ENCODE measurements at places on chromosomes 2 and 18.

DNA sequence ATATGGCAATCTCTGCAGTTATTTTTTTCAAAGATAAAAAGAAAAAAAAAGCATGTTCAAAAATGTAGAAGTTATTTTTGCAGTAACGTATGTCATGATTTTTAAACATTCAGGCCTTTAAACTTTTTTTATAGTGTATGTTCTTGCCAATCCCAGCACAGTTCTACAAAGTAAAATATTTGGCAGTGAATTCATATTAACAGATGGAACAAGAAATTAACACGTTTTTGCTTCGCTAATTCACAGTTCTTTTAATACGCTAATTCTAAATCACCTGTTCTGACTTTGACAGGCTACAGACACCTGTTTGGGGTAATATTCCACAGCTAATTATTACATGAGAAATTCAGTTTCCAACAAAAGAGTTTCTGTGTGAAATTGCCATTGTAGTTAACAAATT lies 183.2 kb downstream of the ARHGAP15 start:
- DNase-seq, result no peak

GRCh38 chr2:102245266-102246151 lies 58.7 kb downstream of the IL1RL2 start:
- no peak for DNase-seq

- no peak for DNase-seq
These were observed 522.6 kb downstream of the CMPK2 start for GRCh38 chr2:6343076-6343475.

GRCh38 chr18:63161761-63162195 lies 157.8 kb downstream of the BCL2 start:
- DNase-seq, result peak; percentile 93

GRCh38 chr2:237192881-237193280 lies 107.2 kb downstream of the COPS8 start:
- DNase-seq, result no peak

DNA sequence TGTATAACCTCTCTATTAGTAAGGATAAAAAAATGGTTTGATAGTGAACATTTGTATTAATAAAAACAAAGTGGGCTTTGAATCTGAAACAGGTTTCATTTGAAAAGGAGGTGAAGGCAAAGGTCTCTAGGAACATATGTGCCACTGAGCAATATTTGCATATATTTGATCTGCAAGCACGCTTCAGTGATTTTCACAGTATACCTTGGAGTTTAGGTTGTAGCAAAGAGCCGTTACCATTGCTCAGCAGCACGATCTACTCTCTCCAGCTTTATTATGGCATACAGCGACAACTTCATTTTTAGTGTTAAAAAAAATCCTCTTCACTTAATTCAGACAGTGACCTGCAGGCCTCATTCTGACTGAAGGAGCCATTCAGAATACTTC lies 75.8 kb upstream of the ZEB2 start:
- DNase-seq, result no peak

- peak; percentile 51 for DNase-seq
These were observed 1.1 kb upstream of the BOLL start for GRCh38 chr2:197786010-197786877.

- no peak for DNase-seq
These were observed 42.9 kb upstream of the REL start for GRCh38 chr2:60838481-60838880.

DNA sequence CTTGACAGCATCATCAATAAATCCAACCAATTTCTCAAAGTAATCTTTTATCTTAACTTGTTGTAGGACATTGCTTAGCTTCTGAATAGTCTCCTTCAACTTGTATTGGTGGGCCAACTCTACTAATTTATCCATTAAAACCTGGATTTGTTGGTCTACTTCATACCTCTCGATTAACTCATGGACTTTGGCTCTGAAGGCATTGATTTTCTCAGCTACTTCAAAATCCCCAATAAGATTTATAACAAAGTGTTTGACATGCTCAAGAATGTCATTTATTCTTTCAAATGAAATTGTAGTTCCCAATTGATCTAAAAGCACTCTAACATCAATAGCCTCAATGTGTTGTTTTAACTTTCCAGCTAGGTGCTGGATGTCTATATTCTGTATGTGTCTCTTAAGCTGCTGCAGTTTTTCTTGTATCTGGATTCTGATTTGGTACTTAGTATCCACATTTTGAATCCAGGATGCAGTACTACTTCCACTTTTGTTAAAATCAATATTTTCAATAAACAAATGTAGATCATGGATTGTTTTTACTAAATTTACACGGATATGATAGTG lies 34.1 kb downstream of the APOB start:
- no peak for DNase-seq

- no peak for DNase-seq
These were observed 58.6 kb downstream of the LPIN1 start for GRCh38 chr2:11805024-11805423.

- DNase-seq, result no peak
These were observed 276.9 kb upstream of the CHAC2 start for GRCh38 chr2:53490659-53491058.

GRCh38 chr2:8841932-8842331 lies 4.5 kb upstream of the KIDINS220 start:
- no peak for DNase-seq

- DNase-seq, result no peak
These were observed 24.5 kb upstream of the LIPG start for GRCh38 chr18:49537232-49537896.

DNA sequence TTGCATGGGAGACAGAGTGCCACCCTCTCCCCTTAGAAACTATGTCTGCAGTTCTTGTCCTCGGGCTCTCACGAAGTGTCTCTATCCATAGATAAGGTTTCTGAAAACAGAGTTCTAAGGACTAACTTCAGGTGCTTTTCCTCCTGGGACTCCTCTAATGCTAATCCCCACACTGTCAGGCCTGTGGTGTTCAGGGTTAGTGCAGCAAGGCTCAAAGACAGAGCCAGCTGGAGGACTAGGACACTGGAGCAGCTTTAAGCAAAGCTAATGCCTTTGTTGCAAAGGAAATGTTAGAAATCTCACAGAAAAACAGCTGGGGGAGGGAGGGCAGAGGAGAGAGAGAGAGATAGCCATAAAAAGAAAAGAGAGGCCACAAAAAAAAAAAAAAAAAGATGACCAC lies 824.0 kb upstream of the FSHR start:
- no peak for DNase-seq

GRCh38 chr2:20543469-20544152 lies 96.7 kb downstream of the RHOB start:
- no peak for DNase-seq

GRCh38 chr2:203782262-203782976 lies 76.0 kb downstream of the CD28 start:
- DNase-seq, result peak; percentile 92

GRCh38 chr2:235533198-235533597 lies 39.4 kb downstream of the AGAP1 start:
- no peak for DNase-seq

DNA sequence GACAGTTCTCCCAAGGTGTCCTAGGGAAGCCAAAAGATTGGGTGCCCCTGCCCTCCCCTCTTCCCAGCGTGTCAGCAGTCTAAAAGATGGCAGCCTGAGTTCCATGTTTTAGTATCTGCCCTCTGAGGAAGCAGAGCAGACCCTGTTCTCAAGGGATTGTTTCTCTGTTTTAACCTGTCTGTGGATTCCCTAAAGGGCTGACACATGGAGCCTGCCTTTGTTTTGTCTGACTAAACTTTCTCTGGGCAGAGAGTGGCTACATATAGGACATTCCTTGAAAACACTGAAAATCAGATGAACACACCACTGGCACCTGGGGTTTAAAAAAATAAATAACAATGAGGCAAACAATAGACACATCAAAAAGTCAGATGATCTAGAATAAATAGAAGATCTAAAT lies 337.6 kb downstream of the KIAA1328 start:
- DNase-seq, result no peak

DNA sequence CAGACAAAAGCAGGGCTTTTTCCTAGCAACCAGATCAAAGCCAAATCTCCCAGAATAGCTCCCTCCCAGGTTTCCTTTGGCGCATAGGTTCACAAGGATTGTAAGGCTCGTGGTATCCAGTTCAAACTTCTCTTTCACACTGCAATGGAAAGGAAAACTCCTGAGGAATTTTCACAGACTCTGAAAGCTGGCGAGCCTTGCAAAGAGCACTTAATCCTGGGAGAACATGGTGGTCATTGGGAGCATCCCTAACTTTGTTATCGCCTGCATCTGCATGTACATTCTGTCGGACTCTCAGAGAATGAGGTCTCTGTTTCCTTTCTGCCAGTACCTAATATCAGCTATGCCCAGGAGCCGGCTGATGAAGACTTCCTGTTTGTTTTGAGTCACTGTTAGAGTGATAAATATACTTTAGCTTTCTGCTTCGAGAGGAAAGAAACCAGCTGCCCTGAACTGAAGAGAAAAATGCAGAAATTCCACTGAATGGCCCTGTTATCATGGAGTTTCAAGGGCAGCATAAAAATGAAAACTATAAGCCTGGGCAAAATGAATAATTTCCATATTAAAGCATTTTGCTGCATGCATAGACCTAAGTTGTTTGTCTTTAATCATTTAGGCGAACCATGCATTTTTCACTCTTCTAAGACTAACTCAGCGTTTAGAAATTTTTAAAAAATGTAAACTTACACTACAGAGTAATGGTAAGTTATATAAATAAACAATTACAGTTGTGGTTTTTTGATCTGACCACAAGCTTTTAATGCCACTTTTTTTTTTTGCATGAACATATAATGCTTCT lies 76.4 kb upstream of the ZEB2 start:
- peak; percentile 21 for DNase-seq

DNA sequence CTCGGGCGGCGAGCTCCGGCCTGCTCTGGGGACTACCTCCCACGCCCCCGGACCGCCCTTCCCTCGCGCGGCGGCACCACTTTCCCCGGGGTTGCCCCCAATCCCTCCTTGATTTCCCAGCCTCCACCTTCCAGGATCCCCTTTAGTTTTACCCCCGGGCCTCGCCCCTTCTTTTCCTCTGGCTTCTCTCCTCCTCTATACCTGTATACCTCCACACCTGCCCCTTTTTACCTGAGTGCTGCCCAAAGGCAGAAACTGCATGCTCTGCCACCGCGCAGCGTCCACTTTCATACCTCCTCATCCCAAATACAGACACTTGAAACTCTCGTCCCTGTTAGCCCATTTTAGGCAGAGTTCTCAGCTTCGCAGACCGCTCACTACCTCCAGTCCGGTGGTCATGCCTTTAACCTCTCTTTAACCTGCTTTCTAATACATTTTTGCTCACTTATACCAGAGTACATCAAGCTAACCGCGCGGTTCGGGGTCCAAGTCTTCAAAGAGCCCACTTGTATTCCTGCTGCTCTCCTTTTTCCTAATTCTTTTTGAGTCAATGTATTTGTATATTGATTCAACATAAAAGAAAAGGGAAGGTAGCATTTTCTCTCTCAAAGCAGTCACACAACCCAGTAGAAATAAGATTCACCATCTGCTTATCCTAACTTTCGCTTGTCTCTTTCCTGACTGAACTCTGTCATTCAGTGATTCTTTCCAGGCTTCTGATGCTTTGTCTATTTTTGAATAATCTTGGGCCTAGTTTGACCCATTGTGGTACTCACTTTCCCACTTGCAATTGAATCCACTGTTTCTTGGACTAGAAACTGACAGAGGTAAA lies 901 bp downstream of the SPOPL start:
- DNase-seq, result no peak

GRCh38 chr18:76075777-76076176 lies 419.3 kb downstream of the ZNF516 start:
- DNase-seq, result no peak

- DNase-seq, result no peak
These were observed 33.8 kb downstream of the CCDC93 start for GRCh38 chr2:117979911-117980701.
